Hepatocyte (in vitro differentiated cells): ENCODE measurements at places on chromosomes 7 and 10.

DNA sequence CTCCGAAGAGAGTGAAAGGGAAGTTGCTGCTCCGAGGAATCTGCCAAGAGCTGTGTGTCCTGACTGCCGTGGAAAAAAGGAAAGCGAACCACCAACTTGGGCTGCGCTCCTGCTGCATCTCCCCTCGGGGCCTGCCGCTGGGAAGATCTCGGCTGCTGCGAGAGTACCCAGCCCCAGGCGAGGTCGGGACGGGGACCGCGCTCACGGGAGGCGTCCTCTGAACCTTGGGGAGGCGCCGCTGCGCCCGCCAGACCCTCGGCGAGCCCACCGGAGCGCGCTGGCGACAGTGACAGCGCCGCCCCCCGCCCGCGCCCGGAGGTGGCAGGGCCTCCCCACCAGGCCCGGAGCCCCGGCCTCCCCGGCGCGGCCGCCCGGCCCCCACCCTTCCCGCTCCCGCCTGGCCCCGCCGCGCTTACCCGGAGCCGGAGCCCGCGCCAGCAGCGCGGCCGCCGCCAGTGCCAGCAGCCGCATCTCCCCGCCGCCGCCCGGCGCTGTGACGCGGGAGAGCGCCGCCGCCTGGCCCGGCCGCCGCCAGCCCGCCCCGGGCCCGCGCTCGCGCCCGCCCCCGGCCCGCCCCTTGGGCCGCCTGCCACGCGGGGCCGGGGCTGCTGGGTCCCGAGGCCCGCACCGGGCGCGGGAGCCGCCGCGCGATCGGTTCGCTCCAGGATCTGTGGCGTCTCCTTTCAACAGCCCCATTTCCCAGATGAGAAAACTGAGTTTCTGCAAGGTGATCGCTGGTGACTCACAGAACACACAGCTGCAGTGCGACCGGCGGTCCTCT lies at the start of gene VSTM4:
Gene VSTM4, minus strand, starts transcription at position 508 of the 781 bp plus-strand sequence. Its CDS starts 37 bp downstream, at position 471.
- DNase-seq = peak; percentile 70

GRCh38 chr7:111112439-111112838 lies 21.5 kb downstream of the LRRN3 start:
- no peak for DNase-seq

DNA sequence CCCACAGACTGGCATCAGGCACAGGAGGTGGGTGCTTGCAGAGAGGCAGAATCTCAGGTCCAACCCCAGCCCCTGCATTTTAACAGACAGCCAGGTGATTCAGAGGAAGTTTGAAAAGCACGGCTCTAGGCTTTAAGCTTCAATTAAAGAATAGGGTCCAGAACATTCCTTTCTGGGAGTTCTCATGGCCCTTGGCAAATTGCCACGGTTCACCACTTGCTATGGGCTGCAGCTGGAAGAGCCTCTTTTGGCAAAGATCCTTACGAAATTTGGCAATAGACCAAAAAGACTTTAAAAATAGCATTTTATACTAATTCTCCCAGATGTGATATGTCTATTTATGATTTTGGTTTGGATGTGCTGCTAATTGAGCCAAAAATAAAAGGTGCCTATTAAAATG lies 148.1 kb downstream of the ITGA8 start:
- DNase-seq = peak; percentile 49

GRCh38 chr10:21424459-21424861 lies 101.0 kb downstream of the SKIDA1 start:
- no peak for DNase-seq

DNA sequence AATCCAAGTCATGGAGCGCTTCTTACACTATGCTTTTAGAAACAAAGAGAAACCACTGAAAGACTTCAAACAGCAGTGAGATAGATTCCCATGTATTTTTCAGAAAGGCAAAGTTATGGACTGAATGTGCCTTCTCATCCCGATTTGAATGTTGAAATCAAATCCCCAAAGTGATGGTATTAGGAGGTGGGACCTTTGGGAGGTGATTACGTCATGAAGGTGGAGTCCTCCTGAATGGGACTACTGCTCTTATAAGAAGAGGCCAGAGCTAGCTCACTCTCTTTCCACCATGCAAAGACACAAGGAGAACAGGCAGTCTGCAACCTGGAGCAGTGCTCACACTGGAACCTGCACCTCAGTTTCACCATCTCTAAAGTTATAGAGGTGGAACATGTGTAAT lies 1279.8 kb downstream of the GATA3 start:
- no peak for DNase-seq

- no peak for DNase-seq
Measured at GRCh38 chr7:43692582-43693373, 36.5 kb downstream of the COA1 start.

GRCh38 chr10:79044846-79045245 lies 23.9 kb upstream of the ZMIZ1 start:
- no peak for DNase-seq

DNA sequence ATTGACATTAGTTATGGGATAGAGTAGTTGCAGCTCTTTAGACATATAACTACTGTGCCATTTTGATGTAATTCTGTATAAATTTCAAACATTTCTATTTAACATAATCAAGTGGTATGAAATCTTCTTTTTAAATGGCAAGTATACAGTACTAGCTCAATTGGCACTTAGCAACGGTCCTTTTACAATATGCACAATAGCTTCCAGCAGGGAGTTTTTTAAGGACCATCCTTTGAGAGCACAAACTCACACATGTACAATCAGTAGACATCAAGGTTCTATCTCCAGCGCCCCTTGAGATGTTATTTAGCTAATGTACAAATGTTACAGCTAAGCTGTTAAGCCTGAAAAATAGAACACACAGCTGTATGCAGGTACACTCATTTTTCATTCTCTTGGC lies 480.7 kb downstream of the TFEC start:
- DNase-seq = no peak

DNA sequence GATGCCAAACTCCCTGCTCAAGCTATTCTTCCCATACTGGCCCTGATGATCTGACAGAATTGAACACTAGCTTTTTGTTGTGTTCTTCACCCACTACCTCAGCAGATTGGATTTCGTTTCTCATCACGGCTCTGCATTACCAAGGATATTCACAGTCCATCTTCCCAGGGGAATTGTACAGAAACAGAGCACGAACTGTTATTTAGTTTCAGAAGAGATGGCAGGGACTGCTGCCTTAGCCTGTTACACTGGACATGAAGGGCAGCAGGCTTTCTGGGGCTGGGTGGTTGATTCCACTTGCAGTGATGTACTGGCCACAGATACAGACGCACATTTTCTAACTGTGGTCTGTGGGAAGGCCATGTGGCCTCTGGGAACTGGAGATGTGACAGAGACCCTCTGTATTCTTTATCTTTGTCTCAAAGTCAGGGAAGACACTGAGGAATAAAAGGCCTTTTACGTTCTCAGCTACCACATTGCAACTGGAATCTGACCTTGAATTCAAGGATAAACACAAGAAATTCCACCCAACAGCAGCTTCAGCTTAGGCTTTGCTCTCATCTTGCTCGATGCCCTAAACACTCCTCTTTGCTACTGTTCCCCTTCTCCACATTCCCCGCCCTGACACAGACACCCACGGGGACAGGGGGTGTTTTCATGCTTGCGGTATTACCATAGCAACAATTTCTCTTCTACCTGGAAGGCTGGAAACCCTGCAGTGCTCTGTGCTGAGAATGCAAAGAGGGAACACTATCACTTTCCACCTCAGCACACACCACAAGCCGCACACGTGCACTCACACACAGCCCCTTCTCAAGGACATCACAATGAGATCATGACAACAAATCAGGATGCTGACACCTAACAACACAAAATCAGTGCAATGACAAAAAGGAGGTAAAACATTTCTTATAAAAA lies 81.7 kb downstream of the RNF216 start:
- no peak for DNase-seq

- no peak for DNase-seq
Measured at GRCh38 chr7:21579341-21580072, 36.7 kb downstream of the DNAH11 start.

- DNase-seq = no peak
Measured at GRCh38 chr7:17681965-17682364, 258.3 kb downstream of the SNX13 start.
